ENCODE measurements at places on chromosomes 5 and 9. TPM values are rescaled to one million over a fixed set of nuclear protein-coding genes. Genes with fewer than 3 reads are reported as not detected.

Gene RGS7BP
- total RNA-seq, result 23.5 TPM

Gene GCNT1
- 8.3 TPM for total RNA-seq

Gene ZNF618
- total RNA-seq, result 12.4 TPM

Gene EQTN
- total RNA-seq, result not detected

Gene BARHL1
- not detected for total RNA-seq

DNA sequence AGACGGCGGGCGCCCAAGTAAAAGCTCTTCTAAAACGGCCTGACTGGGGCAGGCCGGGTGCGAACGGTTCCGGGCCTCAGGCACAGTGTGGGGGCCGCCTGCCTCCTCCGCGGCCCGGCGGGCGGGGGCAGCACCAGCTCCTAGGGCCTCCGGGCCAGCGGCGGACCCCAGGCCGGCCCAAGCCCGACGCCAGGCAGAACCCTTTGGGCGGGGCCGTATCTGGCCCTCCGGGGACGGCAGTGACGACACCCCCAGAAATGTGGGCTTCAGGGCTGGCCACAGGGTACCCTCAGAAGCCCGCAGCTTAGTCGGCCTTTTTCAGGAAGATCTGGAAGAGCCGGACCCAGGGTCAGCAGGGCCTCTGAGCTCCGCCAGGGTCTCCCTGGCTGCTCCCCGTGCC is 4.0 kb downstream of the LTC4S start:
- no peak for DNase-seq

All from adrenal gland (tissue), 19 donors.